ENCODE measurements at places on chromosomes 16 and 17. TPM values are rescaled to one million over a fixed set of nuclear protein-coding genes. Genes with fewer than 3 reads are reported as not detected.

The OR1D5 gene
- not detected for total RNA-seq

The MPO gene
- total RNA-seq = not detected

The CHST5 gene
- total RNA-seq = not detected

The FMNL1 gene
- 4.1 TPM for total RNA-seq

The ZNF821 gene
- total RNA-seq = 16.1 TPM

The TTYH2 gene
- 13.3 TPM for total RNA-seq

The CCL4L2 gene
- total RNA-seq = not detected

The TMEM235 gene
- total RNA-seq = not detected

The HOXB3 gene
- total RNA-seq = 15.0 TPM

The AOC2 gene
- 0.38 TPM for total RNA-seq

The RIPOR1 gene
- 3.4 TPM for total RNA-seq

The ALOX12B gene
- not detected for total RNA-seq

DNA sequence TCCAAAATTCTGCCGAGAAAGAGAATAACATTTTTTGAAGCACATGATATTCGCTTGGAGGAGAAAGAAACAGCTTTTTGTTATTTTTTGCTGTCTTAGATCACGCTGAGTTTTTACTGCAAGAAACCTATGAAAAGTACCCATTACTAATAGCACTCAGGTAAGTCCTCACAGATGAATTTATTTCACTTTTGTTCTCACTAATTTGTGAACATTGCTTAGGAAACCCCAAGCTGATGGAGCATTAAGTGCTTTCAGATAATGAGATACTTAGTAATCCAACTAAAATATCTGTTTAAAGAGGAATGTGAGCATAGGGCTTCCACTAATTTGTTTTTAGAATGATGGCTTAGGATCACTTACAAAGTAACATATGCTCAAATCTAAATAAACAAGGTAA is 45.7 kb downstream of the MYO1D start:
- no peak for DNase-seq

GRCh38 chr16:5604770-5605169 is 507.2 kb upstream of the EEF2KMT start:
- DNase-seq = peak; percentile 42

- peak; percentile 30 for DNase-seq
These were observed 1.5 kb upstream of the ARHGDIG start for GRCh38 chr16:278863-279366.

GRCh38 chr17:62819511-62820221 is 11.6 kb upstream of the MARCHF10 start:
- peak; percentile 93 for DNase-seq

DNA sequence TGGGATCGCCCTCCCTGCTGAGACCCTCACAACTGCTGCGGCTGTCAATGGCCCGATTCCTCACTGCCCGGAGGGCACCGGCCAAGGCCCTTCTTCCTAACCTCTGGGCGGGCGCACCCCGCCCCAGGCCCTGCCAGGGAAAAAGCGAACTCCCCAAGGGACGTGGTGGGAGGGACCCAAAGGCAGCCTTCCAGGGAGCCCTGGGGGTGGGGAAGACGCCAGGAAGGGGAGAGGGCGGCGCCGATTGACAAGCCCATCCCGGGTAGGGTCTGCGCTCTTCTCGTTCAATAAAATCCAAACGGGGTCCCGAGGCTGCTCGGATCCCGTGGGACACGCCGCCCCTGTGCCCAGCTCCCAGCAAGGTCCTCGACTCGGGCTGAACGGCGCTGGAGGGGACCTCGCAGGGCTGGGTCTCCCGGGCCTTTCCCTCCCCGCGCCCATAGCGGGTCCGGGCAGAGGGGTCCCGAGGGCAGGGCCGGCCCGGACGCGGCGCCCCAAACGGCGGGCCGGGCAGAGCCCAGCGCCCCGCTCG is 416 bp downstream of the KIFC3 start:
- DNase-seq = no peak

GRCh38 chr17:13594762-13595598 is 6.7 kb downstream of the HS3ST3A1 start:
- DNase-seq = peak; percentile 86

DNA sequence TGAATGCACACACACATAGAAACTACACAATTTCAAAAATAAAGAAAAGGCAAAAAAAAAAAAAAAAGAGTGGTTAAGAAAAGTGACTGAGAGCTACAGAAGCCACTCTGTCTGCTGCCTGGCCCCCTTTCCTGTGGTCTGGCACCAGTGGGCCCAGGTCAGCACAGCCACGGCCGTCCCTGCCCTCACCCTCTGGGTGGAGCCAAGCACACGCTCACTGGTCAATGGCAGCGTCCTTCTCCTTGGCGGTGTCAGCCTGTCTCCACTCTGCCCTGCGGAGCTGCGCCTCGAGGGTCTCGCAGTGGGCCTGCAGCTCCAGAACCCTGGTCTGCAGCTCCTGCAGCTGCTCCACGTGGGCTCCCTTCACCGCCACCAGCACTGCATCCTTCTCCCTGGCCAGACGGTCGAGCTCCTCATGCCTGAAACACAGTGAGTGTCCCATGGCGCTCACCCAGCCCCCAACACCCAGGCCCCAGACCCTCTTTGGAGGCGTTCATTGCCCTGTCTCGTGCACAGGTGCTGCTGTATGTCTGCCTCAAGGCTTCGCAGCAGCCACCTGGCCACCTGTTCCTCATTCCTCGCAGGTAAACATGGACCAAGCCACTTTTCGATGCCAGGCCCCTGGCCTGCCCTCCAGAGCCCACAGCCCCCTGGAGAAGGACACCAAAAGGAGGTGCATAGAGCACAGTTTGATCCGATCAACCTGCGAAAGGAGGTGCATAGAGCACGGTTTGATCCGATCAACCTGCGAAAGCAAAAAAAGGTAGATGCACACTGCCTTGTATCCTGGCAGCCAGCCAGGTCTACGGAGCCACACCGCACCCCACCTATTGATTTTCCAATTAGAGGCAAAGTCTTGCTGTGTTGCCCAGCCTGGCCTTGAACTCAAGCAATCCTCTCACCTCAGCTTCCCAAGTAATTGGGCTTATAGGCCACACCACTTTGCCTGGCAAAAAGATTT is 24.4 kb downstream of the CCDC57 start:
- DNase-seq = no peak

DNA sequence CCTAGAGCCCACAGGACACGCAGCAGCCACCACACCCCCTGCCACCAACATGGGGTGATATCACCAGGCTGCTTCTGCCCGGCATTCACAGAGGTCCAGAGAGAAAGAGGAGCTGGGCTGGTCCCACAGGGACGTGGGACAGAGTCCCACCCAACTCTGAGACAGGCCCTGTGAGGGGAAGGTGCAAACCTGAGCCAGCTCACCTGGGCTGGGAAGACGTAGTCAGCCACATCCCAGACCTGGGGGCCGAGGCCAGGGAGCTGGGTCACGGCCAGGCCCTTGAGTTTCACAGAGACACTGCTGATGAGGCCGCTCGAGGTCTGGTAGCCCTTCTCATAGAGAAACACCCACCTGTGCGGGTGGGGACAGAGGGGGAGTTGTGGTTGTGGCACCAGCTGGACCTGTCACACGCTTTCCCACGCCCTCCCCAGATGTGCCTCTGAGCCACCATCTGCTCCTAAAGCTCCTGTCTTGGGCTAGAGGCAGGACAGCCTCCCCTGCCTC is 11.2 kb downstream of the P2RX1 start:
- no peak for DNase-seq

GRCh38 chr17:19368229-19368628 is 5.7 kb upstream of the B9D1 start:
- no peak for DNase-seq

DNA sequence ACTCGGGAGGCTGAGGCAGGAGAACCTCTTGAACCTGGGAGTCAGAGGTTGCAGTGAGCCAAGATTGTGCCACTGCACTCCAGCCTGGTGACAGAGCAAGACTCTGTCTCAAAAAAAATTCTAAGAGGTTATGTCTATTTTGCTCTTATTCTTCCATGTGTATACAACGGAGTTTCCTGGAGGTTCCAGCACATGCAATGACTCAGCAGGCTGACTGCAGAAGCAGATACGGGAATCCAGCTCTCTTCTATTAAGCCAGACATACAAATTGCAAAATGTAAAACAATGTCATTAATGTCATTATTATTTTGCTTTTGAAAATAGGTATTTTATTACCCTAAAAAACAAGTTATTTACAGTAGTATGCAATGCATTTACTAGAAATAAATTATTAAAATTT is 18.4 kb downstream of the MIEF2 start:
- DNase-seq = no peak

DNA sequence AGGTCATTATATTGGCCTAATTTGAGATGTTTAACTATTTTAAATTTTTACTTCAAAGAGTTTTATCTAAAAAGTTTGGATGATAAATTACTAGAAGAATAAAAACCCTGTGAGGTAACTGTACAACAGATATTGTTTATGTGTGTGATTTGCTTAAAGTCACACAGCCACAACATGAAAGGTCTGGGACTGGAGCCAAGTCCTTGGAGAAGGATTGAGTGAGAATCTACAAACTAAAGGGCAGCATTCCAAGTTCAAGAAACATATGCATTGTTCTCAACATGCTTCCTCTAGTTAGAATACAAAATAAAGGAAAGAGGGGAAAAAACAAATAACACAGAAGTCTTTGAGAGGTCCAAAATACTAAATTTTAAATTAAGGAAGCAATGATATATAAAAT is 131.5 kb upstream of the MON1B start:
- no peak for DNase-seq

GRCh38 chr17:82775001-82775823 is 23.3 kb downstream of the TBCD start:
- DNase-seq = peak; percentile 62

DNA sequence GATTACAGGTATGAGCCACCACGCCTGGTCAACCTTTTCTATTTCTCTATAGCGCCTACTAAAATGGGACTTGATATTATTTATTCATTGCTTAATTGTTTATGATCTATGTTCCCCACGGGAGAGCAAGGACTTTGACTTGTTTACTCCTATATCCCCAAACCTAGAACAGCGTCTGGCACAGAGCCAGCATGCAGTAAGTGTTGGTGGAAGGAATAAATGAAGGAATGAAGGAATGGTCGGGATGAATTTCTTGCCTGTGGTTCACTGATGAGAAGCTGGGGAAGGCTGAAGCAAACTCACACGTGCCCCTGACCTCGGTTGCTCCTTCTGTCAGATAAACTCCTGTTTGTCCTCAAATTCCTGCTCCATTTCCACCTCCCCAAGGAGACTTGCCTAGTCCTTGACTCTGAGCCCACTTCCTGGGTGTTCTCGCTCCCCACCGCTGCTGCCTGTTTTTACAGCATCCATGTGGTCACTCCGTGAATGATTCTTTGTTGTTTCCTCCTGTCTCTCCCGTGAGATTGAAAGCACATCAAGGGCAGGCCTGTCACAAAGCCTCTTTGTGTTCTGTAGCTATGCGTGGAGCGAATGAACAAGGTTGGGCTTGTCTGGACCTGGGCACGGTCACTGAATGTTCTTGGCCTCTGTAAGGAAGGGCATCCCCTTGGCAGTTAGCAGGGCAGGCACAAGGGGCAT is 17.3 kb downstream of the C17orf100 start:
- DNase-seq = no peak

- DNase-seq = no peak
These were observed 2.3 kb downstream of the CSF3 start for GRCh38 chr17:40017422-40018080.

- DNase-seq = no peak
These were observed 3.8 kb downstream of the SULT1A2 start for GRCh38 chr16:28592979-28593553.

- no peak for DNase-seq
These were observed 4.9 kb downstream of the MT3 start for GRCh38 chr16:56594292-56594619.

DNA sequence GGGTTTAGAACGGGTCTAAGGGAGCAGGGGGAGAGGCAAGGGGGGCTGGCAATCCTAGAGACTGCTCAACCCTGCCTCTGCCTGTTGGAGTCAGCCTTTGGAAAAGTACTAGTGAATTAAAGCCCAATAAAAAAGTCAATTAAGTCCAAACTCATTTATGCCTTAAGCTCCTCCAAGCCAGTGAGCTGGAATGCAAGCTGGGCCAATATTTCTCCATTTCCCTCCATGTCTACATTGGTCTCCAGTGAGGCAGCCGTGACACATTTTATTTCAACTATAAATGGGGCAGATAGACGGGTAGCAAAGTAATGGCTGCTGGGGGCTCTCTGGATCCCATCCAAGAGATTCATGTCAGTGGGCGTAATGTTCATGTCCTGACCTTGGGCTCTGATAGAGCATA is 144.0 kb downstream of the SPACA3 start:
- DNase-seq = no peak

GRCh38 chr17:69235338-69236058 is 6.9 kb upstream of the ABCA10 start:
- DNase-seq = peak; percentile 73

DNA sequence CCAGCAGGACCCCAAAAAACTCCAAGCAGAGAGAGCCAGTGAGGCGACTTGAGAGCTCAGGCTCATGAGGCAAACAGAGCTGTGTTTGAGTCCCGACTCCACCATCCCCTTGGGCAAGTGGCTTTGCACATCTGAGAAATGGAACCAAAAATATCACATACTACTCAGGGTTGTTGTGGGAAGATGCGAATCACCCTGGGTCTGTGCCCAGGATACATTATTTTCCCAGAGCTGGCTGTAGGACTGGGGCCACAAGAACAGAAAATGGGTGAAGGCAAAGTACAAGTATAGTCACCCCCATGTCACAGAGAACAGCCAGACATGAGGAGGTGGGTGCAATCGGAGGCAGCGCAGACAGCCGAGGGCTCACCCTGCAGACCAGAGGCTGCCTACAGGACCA is 127.3 kb downstream of the GAS7 start:
- DNase-seq = no peak

DNA sequence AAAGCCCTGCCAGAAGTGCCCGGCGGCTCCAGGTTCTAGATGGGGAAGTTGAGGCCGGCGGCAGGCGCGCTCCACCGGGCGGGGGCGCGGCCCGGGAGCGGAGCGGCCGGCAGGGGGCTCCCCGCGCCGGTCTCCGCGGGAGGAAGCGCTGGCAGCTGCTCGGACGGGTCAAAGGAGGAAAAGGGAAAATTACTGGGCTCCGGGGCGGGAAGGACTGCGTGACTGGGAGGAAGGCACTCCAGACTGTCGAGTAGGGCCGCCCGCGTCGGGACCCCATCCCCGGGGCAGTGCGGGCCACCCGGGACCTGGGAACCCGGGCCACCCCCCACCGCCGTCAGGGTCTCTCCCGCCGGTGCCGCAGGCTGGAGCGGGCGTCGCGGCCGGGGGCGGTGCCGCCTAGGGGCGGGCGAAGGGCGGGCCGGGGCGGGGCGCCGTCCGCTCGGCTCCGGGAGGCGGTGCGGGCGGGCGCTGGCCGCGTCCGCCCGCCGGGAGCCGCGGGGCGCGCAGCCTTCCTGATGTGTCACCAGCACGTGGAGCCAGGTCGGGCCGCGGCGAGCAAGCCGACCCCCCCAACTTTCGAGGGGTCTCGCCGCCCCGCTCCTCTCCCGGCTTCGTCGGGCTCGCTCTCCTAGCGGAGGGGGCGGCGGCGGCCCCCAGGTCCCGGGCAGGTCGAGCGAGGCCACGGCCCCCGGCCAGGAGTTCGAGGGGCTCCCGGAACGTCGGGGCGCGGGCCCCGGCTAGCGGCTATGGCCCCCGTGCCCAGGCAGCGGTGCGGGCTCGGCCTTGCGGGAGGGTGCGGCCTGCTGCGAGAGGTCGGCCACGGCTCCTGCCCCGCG is 167.5 kb downstream of the RAB11FIP4 start:
- DNase-seq = peak; percentile 85

All from Caki2 (cell line).